ENCODE measurements at places on chromosomes 3 and 15.

GRCh38 chr15:77507143-77507897, 86.6 kb downstream of the HMG20A start:
- no peak for DNase-seq

GRCh38 chr3:181336597-181336996, 347.1 kb upstream of the DNAJC19 start:
- DNase-seq = no peak

- DNase-seq = no peak
Measured at GRCh38 chr15:62818691-62819090, 223.9 kb upstream of the TPM1 start.

DNA sequence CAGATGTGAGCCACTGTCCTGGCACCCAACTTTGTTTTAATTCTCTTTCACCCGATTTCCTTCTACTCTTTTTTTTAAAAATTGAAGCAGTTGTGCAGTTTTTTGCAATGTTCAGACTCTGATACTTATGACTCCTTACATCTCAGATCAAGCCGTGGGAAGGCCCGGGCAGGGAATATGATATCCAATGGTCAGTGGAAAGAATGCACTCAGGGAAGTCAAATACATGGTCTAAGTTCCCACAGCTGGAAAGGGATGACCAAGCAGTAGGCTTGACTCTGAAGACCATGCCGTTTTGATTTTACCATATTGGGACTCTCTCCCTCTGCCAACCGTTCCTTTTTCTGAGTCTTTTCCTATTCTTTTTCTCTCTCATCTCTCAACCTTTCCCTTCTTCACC, 157.2 kb downstream of the RPLP1 start:
- DNase-seq = no peak

- DNase-seq = no peak
Measured at GRCh38 chr3:151421938-151422337, 37.4 kb upstream of the P2RY12 start.

DNA sequence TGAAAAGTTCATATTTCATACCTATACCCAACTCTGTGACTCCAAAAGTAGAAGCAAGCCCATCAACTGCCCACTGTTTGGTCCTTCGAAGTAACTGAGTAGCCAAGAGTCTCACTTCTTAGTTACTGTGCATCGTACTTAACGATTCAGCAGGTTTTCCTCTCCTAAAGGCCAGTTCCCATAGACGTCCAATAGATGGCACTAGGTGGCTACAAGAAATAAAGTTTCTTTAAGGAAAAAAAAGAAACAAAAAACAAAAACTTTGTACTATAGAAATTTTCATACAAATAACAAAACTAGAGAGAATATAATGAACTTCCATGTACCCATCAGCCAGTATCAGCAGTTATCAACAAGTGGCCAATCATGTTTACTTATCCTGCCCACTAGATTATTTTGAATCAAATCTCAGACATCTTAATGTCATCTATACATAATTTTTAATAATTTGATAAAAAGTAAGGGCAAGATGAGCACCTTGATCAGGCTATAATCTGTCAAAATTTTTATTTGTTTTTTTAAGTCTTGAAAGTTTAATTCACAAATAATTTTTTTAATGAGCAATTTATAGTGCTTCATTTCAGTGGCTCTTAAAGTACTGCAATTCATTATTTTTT, 63.8 kb upstream of the ACP3 start:
- peak; percentile 24 for DNase-seq

- no peak for DNase-seq
Measured at GRCh38 chr3:25041871-25042584, 386.0 kb upstream of the RARB start.

- DNase-seq = no peak
Measured at GRCh38 chr3:166243511-166243910, 406.3 kb upstream of the BCHE start.

- no peak for DNase-seq
Measured at GRCh38 chr3:187769771-187770170, 24.5 kb upstream of the BCL6 start.

GRCh38 chr3:41565948-41566514, 366.7 kb downstream of the CTNNB1 start:
- no peak for DNase-seq

DNA sequence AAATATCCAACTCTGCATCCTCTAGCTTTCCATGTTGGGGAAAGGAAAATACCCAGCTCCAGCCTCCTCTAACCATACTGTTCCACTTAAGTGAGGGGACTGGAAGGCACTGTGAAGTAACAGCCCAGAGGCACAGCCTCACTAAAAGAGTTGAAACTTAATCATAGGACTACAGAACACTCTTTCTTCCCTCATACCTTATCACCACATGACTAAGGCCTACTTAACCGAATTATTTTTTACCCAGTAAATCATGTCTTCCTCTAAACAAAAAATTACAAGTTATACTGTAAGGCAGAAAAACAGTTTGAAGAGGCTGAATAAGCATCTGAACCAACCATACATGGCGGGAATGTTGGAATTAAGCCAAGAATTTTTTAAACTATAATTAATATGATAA, 207.4 kb upstream of the MME start:
- no peak for DNase-seq

- no peak for DNase-seq
Measured at GRCh38 chr3:61681636-61682035, 120.3 kb downstream of the PTPRG start.

DNA sequence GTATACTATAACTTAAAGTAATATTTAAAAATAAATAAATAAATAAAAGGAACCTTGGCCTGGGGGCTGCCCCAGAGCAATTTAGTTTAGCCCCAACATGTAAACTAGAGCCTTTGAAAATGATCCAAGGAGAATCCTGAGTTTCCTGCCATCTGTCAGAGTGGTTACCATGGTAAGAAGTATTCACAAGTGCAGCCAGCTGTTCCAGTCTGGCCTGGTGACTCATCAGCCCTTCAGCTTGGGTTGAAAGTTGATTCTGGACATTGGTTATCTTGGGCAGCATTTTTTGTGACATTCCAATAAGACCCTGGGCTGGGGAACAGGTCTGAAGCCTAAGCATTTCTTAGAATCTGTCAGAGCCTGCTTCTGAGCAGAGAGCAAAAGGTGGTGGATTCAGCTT, 72.7 kb upstream of the LRTM1 start:
- peak; percentile 77 for DNase-seq

- DNase-seq = no peak
Measured at GRCh38 chr15:72890043-72890442, 106.5 kb upstream of the ADPGK start.

DNA sequence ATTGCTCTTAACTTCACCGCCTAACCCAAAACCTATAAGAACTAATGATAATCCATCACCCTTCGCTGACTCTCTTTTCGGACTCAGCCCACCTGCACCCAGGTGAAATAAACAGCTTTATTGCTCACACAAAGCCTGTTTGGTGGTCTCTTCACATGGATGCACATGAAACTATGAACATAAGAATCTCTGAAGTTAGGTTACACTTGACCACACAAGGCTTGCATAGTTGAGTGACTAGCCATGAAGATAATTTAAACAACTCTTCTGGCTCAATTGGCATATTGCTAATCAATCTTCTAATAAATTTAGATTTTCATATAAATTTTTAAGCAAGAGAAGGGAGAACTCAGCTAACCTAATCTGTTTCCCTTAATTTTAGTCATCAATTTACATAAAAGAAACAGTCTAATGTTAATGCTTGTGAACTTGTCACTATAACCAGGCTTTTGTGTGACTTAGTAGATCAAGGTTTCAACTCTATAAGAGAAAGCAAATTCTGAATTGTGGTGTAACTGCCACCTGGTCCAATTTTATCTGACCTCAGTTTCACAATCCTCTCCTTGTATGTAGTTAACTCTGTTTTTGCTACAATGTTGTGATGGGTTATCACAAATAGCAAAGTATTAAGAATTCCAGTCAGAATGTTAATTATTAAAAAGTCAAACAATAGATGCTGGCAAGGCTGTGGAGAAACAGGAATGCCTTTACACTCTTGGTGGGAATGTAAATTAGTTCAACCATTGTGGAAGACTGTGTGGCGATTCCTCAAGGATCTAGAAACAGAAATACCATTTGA, 82.0 kb downstream of the HHLA2 start:
- peak; percentile 25 for DNase-seq

DNA sequence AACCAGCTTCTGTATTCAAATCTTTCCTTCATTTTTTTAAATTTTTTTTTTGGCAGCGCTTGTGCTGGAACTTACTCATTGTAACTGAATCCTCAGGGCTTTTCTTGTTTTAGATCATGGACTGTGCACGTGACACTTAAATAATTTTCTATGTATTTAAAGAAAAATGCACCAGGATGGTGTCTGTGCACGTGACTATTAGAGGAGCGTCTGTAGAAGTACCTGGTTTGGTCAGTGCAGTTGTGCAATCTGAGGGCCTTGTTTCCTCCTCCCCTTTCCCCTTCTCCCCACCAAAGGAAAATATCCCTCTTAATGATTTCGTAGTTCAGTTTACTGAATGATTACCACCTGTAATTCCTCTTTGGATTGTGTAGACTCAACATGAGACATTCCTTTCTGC, 31.3 kb downstream of the EDEM1 start:
- DNase-seq = no peak

DNA sequence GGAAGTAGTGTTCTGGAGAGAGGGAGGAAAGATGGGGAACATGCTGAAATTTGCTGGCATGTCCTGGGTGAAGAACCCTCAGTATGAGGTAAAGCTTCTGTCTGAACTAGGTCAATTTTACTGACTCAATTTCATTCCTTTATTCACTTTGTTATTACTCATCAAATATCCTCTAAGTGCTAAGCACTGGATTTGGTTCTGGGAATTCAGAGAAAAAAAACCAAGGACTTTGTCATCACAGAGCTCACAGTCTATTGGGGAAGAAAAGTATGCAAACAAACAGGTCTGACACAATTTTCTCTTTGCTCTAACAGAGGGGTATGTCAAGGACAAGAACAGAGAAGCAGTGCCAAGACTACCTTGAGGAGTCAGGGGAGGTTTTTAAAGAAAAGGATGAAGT, 68.0 kb downstream of the TFG start:
- peak; percentile 19 for DNase-seq

GRCh38 chr3:47082519-47082918, 81.4 kb downstream of the SETD2 start:
- DNase-seq = no peak

DNA sequence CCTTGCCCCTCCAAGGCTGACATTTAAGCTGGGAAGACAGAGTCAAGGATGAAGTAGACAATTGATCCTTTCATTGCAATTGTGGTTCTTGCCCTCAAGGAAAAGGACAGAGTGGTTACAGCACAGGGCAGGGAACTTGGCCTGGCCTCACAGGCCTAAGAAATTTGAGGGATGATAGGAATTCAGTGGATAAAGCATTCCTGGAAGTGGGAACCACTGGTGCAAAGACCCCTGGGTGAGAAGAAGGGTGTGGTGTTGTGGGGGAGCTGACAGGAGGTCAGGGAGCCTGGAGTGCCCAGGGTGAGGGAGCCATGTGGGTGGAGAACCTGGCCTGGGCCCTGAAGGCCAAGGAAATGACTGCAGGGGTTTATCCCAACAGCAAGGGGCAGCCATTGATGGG, 287.4 kb downstream of the UACA start:
- no peak for DNase-seq

- no peak for DNase-seq
Measured at GRCh38 chr3:4225005-4225471, 78.1 kb upstream of the SETMAR start.

DNA sequence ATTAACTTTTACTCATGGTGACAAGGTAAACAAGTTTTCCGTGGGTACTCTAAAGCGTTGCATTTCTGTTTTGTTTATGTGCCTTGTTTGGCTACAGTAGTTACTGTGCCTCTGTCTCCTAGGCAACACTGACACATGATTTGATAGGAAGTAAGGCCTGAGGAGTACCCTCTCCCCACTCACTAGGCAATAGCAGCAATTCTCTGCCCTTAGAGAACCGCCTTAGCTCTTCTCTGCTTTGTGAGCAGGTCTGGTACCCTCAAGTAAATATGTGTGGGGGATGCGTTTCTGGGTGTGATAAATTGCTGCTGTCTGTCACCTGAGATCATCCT, at the start of gene IL5RA:
TSS of gene IL5RA (minus strand) at position 76 of the 332 bp plus-strand sequence. CDS start 5,390 bp downstream, outside the sequence.
- peak; percentile 35 for DNase-seq

- no peak for DNase-seq
Measured at GRCh38 chr3:36965440-36965839, 20.6 kb upstream of the TRANK1 start.

GRCh38 chr15:99722406-99722805, 10.8 kb downstream of the LYSMD4 start:
- DNase-seq = no peak

- peak; percentile 57 for DNase-seq
Measured at GRCh38 chr3:30672959-30673358, 66.6 kb downstream of the TGFBR2 start.

- no peak for DNase-seq
Measured at GRCh38 chr3:35899245-35899644, 259.9 kb downstream of the ARPP21 start.

DNA sequence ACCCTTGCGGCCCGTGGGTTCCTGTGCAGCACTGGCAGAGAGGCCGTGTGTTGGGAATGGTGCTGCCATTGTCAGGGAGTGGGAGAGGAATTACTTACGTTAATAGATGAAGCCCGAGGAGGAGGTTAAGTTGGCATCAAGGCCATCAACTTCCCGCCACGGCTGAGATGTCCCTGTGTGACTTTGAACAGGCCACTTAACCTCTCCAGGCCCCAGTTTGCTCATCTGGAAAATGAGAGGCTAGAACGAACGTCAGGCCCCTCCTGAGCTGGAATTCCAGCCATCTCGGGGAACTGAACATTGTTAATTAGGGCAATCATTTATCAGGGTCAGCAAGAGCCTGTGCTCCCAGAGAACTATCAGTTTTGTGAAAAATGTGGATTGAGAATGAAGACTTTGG, 91.4 kb upstream of the MYZAP start:
- DNase-seq = peak; percentile 9

GRCh38 chr15:67218428-67218827, 36.0 kb downstream of the AAGAB start:
- no peak for DNase-seq

DNA sequence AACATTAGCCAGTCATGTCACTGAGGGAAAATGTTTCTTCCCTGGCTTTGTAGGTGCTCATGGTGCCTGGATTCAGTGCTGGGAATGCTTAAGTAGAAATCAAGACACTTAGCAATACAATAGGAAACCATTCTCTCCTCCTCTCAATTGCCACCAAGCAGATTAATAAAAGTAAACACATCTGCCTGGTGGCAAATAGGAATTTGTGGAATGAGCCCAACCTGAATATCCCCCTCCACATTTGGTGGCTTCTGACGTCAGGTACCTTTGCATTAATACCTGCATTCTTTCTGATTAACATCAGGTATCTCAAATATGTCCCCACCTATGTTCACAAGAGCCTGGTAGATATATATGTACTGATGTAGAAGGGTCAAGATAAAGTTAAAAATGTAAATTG, 42.7 kb downstream of the PPP2R3A start:
- no peak for DNase-seq

- DNase-seq = no peak
Measured at GRCh38 chr3:134406331-134407238, 32.3 kb upstream of the AMOTL2 start.

GRCh38 chr3:3137526-3137925, 10.8 kb downstream of the TRNT1 start:
- DNase-seq = no peak

DNA sequence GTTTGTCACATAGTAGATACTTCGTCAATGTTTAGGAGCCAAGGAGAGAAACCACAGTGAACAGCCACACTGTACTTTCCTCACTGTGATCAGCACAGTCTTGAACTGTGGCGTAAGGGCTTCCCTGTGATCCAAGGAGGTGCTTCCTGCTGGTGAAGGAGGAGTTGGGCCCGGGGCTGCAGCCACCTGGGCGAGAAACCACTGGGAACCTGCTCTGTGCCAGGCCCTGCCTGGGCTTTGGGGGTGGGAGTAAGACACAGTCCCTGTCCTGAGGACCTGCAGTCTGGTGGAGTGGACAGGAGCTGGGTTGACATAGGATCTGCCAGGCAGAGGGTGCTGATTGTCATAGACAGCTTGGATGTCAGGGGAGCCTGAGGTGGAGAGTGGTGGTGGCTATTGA, 60.5 kb upstream of the MRPS22 start:
- DNase-seq = no peak
